ENCODE measurements at places on chromosomes 11 and 22. TPM values are rescaled to one million over a fixed set of nuclear protein-coding genes. Genes with fewer than 3 reads are reported as not detected.

Gene PRR33
- not detected for total RNA-seq

Gene NRXN2
- total RNA-seq: 8.4 TPM

Gene CSNK2A3
- total RNA-seq: 2.0 TPM

Gene XKR3
- total RNA-seq: not detected

Gene PATE4
- total RNA-seq: not detected
